ENCODE measurements at places on chromosomes 2 and 18. TPM values are rescaled to one million over a fixed set of nuclear protein-coding genes. Genes with fewer than 3 reads are reported as not detected.

The DOK6 gene
- total RNA-seq, result not detected

The TRMT61B gene
- total RNA-seq, result 11.3 TPM

GRCh38 chr2:157843081-157843480 lies 33.0 kb downstream of the ACVR1 start:
- H3K4me3 ChIP-seq, result no peak overlapping the region
- H3K27me3 ChIP-seq, result peaks cover 2% of the 10 kb centered on the region

DNA sequence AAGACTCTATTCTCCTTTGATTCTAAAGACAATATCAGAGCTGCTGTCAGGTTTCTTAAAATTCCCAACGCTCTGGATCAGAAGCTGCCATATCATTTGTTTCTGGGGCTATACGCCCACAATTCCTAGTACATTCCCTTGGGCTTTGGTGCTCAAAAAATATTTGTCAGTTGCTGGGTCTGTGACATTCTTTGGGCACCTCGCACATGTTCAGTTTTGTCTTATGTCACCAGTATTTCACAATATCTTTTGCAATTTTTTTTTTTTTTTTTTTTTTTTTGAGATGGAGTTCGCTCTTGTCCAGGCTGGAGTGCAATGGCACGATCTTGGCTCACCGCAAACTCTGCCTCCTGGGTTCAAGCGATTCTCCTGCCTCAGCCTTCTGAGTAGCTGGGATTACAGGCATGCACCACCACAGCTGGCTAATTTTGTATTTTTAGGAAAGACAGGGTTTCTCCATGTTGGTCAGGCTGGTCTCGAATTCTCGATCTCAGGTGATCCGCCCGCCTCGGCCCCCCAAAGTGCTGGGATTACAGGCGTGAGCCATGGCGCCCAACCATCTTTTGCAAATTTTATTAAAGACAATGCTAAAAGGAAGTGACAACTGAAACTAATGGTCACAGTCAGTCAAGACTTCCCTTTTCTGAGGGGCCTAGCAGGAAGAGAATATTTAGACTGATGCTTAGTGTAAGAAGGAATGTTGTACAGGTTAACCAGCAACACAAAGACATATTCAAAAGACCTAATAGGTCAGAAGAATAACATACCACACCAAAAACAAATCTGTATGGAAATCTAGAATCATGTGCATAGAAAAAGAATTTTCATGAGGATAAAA lies 6.8 kb downstream of the ZNF397 start:
- peaks cover 96% of the 10 kb centered on the region for H3K36me3 ChIP-seq
- H3K27me3 ChIP-seq, result no peaks in the 10 kb centered on the region
- H3K27ac ChIP-seq, result no peak overlapping the region
- no peak overlapping the region for H3K4me3 ChIP-seq
- H3K4me1 ChIP-seq, result no peaks in the 10 kb centered on the region

DNA sequence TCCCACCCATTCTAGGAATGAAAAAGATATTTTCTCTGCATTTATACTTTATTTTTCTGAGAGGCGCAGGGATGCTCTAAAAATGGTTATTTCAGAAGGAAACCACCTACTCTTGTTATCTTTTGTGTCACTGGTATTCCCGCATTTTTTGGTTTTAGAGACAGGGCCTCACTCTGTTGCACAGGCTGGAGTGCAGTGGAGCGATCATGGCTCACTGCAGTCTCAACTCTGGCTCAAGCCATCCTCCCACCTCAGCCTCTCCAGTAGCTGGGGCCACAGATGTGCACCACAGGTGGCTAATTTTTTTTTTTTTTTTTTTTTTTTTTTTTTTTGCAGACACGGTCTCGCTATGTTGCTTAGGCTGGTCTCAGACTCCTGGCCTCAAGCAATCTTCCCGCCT lies 135.9 kb downstream of the NCK2 start:
- H3K27ac ChIP-seq, result no peak overlapping the region
- no peaks in the 10 kb centered on the region for H3K27me3 ChIP-seq
- peaks cover 29% of the 10 kb centered on the region for H3K36me3 ChIP-seq
- no peak overlapping the region for H3K4me3 ChIP-seq
- H3K4me1 ChIP-seq, result peaks cover 9% of the 10 kb centered on the region

- H3K36me3 ChIP-seq, result no peaks in the 10 kb centered on the region
- no peak overlapping the region for H3K27ac ChIP-seq
- peaks cover 51% of the 10 kb centered on the region for H3K27me3 ChIP-seq
- H3K4me3 ChIP-seq, result no peak overlapping the region
- DNase-seq, result no peak
- H3K4me1 ChIP-seq, result no peaks in the 10 kb centered on the region
These were observed 2.8 kb upstream of the RESP18 start for GRCh38 chr2:219335373-219335786.

DNA sequence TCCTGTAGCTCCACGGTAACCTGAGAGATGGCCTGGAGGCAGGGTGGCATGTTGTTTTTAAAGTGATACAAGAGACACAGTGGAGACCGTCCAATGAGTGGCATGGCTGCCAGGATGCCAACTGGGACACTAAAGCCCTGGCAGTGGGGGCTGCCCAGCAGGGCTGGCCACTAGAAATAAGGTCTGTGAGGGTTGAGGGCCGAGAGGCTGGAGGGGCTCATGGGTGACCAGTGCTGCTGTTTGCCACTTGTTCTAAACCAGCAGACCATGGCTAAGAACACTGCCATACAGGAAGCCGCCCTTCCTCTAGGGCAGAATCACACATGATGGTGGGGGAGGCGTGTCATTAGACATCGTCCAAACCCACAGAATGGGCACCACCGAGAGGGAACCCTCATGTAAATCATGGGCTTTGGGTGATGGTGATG lies 71.9 kb downstream of the ALPK2 start:
- peaks cover 46% of the 10 kb centered on the region for H3K36me3 ChIP-seq
- no peaks in the 10 kb centered on the region for H3K27me3 ChIP-seq
- H3K4me3 ChIP-seq, result no peak overlapping the region

- peaks cover 10% of the 10 kb centered on the region for H3K27me3 ChIP-seq
- no peak overlapping the region for H3K4me3 ChIP-seq
- H3K36me3 ChIP-seq, result no peaks in the 10 kb centered on the region
- no peak for DNase-seq
- no peak overlapping the region for H3K27ac ChIP-seq
These were observed 66.1 kb downstream of the TPO start for GRCh38 chr2:1479346-1479745.

GRCh38 chr2:240305369-240305962 lies 130.0 kb upstream of the GPC1 start:
- H3K27me3 ChIP-seq, result peaks cover 7% of the 10 kb centered on the region
- H3K4me1 ChIP-seq, result no peaks in the 10 kb centered on the region
- DNase-seq, result no peak
- no peak overlapping the region for H3K4me3 ChIP-seq
- H3K36me3 ChIP-seq, result no peaks in the 10 kb centered on the region

All from HFFc6 (cell line).